ENCODE measurements at places on chromosomes 2 and 18.

GRCh38 chr18:11149441-11150270 lies at the start of gene PIEZO2:
PIEZO2 (minus strand) TSS chr18:11149569; CDS start chr18:11148588, 981 bp downstream.
- DNase-seq = peak; percentile 28

GRCh38 chr2:207905546-207905945 lies 119.8 kb downstream of the PLEKHM3 start:
- peak; percentile 34 for DNase-seq

DNA sequence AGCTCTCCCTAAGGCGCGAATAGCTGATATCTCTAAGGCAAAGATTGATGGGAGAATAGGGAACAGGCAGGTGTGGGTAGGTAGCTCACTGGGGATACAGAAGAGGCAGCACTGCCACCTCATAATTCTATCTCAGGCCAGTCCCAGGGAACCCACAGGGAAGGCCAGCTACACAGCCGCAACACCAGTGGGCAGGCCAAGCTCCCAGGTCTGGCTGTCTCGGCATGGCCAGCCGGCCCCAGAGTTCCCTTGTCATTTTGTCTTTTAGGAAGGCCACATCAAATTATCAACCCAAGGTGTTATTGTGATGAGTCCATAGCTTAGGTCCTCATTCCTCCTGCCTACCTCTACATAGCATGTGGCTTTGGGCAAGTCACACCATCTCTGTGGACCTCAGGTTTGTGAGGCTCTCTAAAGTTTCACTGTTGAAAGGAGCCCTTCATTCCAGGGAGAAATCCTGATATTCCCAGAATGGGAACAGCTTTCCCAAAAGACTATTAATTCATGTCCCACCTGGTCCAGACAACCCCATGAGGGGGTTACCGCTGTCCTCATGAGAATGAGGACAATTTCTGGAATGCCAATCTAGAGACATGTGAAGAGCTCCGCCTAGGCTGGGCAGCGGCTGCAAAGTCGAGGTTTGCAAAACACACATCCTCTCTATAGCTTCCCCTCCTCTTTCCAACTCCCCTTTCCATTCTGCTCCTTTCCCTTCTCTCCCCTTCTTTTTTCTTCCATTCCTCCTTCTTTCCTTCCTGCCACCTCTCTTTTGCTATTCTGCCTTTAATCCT lies 287.1 kb upstream of the ID2 start:
- DNase-seq = no peak

- DNase-seq = peak; percentile 32
These were observed 47.7 kb downstream of the PLCL1 start for GRCh38 chr2:197852108-197852507.

GRCh38 chr18:50192995-50193795 lies 1.8 kb downstream of the MYO5B start:
- DNase-seq = peak; percentile 23

- no peak for DNase-seq
These were observed 248.2 kb downstream of the TMX3 start for GRCh38 chr18:68466672-68467071.
